ENCODE measurements at places on chromosomes 3 and 15.

- no peak for DNase-seq
Observed at GRCh38 chr15:95987886-95988573, 342.5 kb upstream of the NR2F2 start.

- DNase-seq = peak; percentile 63
Observed at GRCh38 chr3:177777699-177778098, 580.4 kb upstream of the TBL1XR1 start.

GRCh38 chr3:137065381-137065780, 107.6 kb downstream of the IL20RB start:
- no peak for DNase-seq

DNA sequence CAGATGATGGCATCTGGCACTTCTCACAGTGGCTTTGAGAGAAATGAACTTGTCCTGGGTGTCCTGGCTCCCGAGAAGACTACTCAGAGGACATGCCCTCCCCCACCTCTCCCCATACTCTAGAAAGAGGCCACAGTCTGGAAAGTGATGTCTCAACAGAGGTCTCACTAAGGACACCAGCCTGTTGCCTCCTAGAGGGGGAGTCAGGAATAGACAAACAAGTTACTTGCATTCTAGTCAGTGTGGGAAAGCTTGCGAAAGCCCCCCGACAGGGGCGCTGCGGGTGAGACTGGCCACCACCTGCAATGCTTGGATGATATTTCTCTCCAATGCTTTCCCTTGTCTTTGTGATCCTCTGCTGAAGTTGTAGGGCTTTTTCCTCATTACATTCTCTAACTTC, 17.2 kb downstream of the B4GALT4 start:
- DNase-seq = no peak

DNA sequence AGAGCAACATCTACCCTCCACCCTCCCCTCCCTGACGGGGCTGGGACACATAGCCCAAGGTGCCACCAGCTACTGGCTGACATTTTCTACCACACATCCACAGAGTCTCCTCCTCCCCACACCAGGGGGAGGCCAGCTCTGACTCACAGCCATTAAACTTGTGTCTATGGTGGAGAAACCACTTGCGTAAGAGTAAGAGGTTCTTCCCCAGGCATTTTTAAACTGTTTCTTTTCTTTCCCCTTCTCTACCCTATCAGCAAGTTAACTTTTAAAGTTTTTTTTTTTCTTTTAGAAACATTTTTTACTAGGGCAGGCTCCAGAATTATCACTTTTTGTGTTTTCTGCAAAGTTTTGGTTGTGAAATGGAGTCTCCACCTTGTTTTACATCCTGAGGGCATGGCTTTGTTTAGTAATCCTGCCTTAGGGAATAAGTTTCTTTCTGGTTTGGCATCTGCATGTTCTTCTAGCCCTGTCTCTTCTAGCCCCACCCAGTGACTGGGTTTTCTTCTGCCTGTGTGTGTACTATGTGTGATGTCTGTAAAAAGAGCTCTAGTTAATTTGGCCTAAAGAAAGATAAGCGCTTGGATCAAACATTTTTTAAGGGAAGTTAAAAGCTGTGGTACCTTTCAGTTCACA, 148.8 kb upstream of the GADL1 start:
- no peak for DNase-seq

GRCh38 chr15:54815556-54815955, 381.2 kb downstream of the RSL24D1 start:
- DNase-seq = no peak

GRCh38 chr15:53976844-53977392, 1.3 kb upstream of the UNC13C start:
- no peak for DNase-seq

- DNase-seq = no peak
Observed at GRCh38 chr15:94416820-94417219, 185.5 kb downstream of the MCTP2 start.

DNA sequence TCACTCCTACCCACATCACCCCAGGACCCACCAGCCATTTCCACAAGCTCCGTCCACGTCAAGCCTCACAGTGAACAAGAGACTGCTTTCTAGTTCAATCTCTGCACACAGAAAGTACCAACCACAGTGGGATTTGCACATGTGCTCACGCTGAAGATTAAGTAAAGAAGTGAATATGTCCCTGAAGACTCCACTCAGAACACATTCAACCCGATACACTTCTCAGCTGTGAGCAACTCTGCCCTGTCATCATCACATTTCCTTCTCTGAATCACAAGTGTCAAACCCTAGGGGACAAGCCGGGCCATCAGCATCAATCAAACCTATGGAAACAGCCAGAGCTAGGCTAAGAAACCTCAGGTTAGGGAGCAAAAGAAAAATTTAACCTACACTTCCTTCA, 1.9 kb downstream of the STIMATE start:
- no peak for DNase-seq

DNA sequence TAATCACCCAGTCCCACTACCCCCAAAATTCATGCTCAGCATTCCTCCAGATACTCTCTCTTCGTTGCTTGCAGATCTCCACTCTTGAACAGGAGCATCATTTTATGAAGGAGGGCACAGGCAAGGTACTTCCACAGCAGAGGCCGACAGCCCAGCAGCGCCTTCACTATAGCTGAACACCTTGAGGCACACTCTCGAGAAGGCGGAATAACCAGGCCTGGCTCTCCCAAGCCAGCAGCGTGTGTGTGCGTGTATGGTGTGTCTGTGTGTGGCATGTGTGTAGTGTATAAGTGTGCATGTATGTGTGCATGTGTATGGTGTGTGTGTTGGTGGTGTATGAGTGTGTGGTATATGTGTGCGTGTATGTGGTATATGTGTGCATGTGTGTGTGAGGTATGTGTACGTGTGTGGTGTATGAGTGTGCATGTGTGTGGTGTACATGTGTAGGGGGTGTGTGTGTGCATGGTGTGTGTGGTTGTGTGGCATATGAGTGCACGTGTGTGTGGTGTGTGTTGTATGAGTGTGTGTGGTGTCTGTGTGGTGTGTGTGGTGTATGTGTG, 161.8 kb downstream of the XXYLT1 start:
- peak; percentile 32 for DNase-seq

- DNase-seq = peak; percentile 82
Observed at GRCh38 chr3:23685541-23686258, 120.1 kb upstream of the UBE2E1 start.

DNA sequence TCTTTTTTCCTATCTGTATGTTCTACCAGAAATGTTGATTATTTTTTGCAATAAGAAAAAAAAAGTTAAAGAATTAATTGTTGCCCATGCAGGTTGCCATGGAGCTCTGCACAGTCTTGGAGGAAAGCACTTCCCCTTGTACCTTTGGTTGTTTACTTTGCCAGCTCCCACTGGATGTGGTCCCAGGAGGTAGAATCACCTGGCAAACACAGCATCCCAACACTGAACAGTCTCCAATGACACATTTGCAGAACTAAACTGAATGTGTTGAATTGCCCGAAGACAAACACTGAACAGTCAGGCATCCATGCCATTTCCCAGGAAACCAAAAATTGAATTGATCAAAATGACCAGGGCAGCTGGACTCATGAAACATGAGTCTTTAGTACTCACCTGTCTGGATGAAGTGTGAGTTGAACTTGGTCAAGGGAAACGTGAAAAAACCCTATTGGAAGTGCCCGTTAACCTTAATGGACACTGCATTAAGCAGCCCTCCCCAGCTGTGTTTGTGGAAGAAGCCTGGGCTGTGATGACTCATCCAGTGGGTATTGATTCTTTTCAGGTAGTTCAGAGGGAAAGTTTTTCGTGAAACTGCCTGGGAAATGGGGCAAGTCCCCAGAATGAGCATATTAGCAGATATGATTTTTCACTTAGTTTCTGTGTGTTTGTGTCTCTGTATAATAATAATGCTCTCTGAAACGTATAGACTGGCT, 284.7 kb upstream of the STT3B start:
- no peak for DNase-seq

DNA sequence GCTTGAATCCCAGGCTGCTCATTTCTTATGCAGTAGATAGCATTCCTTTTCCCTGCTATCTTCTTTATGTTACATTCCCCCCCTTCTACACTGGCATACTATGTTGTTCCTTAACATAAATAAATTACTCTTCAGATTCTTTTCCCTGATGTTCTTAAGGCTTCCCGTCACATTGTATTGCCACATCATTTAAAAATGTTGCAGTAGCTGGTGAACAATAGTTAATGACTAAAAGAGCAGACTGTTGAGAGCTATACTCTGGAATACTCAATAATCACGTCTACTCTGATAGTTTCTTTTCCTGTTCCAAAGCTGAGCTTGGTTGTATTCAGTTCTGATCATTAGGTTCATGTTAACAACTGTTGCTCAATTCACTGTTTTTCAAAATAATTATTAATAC, 219.9 kb downstream of the CHST2 start:
- DNase-seq = no peak

DNA sequence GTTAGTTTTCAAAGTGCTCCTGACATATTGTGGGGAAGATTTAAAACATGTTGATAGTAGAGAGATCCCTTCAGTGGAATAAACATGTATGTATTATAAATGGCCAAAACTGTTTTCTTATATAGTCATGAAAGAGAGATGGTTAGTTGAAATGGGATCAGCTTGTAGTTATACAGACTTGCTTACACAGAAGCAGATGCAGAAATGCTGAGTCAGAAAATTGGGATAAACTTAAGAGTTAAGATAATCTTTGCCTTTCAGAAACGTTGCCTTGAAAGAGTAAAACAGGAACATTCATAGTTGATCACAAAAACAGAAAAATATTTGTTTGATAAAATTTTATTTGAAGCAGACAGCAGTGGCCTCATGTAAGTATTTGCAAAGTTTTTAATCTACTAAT, 433.2 kb upstream of the BCHE start:
- DNase-seq = no peak

DNA sequence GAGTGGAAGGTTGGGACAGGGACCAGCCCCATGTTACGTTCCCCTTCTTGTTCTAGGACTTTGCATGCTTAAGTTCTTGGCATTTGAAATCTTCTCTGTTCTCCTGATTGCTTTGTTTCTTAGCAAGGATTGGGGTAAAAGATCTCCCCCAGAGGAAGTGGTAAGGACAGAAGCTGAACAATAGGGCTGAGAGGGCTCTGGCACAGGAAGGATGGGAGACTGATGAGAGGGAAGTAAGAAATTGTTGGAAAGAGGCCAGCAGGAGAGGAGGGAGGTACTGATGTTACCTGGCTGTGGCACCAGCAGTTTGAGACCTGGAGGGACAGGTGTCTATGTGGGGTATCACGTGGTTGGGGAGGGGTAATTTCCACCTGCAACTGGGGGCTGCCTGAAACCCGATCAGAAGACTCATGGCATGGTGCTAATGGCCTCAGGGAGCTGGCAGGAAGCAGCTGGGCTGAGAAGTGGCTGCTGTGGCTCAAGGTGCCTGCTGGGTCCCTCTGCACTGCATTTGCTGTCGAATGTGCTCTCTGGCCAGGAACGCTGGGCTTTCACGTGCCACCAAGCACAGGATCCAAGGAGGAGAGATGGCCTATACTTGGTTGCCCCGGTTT, 108.4 kb downstream of the LSM3 start:
- no peak for DNase-seq

- no peak for DNase-seq
Observed at GRCh38 chr3:17891139-17891856, 148.9 kb upstream of the TBC1D5 start.

DNA sequence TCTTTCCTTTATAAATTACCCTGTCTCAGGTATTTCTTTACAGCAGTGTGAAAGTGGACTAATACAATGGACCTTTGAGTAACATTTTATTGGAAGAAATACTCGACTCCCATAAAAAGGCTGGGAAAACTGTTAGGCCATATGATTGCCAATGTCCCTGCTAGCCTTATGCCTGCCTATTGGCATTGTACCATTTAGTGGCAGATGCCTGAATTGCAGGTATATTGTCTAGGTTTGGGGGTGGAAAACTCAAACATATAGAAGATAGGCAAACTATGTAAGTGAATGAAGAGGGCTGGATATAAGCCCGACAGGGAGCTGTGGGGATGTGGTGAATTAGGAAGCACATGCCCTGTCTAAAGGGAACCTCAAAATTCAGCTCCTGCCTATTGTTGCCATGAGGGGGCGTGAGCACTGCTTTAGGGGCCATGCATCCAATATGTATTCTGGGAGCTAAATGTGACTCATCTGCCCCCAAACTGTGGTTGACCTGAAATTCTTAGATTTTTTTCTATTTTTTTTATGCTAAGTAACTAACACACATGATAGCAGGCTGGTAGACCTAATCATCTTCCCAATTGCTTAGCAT, 65.2 kb upstream of the TRA2B start:
- no peak for DNase-seq

- no peak for DNase-seq
Observed at GRCh38 chr15:72057548-72058091, 60.3 kb downstream of the MYO9A start.

GRCh38 chr15:27028858-27029477, 58.0 kb downstream of the GABRG3 start:
- no peak for DNase-seq

DNA sequence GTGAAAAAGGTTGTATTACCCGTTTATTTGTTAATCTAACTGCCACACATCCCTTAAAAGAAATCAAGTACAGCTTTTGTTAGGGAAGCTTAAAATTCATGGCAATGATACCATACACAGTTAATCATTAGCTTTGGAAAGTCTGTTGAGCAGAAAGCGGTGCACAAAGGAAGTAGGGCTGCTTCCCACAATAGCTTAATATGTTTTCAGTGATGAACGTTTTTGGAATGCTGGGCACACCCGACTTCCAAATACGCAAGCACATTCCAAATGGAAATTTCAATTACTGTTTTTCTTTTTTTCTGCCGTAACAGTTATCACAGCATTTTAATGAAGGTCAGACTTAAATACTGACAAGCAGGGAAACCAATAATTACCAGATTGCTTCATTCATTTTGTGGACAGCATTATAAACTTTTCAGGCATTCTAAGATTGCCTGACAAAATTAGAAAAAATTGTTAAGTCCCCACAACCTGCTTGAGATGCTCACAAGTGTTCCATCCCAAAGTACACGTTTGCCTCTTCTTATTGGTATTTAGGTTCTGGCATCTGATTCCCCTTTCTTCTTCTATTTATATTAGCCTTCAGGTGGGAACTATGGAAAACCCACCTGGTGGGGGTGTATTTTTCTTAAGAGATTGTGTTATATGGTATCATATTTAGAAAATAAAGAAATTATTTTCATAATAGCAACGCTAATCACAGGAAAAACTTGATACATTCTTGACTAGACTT, 1.1 kb upstream of the ECT2 start:
- no peak for DNase-seq
